Nucleus accumbens (tissue), 56 donors: ENCODE measurements at places on chromosomes 7 and 10.
A peak's percentile ranks its signal among the peaks of the same experiment; 100 is the strongest.

DNA sequence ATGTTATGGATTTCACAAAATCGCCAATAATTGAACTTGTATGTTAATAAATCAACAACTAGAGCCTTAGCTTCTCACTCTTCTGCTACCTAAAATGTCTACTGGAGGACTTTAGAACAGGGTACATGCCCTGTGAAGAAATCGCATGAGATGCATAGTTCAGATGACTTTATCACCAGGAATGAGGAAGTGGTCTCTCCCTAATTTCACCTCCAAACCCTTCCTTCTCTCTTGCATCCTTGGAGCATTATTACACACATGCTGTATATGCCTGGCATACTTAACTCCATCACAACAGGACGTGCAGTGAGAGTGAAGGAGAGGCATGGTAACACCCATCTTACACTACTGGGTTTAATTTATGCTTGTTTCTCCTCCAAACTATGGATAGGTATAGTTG is 27.8 kb downstream of the RHEB start:
- DNase-seq, result no peak

DNA sequence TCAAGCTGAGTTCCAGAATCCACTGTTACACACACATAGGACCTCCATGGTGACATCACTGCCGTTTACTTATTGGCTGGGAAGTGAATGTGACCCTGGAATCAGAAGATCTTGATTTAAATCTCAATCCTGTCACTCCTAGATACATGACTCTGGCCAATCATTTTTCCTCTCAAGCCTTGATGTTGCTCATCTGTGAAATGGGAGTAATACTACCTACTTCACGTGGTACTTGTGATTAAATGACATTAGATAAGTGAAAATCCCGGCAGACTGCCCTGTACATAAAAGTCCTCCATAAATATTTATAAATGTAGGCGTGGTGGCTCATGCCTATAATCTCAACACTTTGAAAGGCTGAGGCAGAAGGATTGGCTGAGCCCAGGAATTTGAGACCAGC is 88.0 kb upstream of the SVIL start:
- no peak for DNase-seq

DNA sequence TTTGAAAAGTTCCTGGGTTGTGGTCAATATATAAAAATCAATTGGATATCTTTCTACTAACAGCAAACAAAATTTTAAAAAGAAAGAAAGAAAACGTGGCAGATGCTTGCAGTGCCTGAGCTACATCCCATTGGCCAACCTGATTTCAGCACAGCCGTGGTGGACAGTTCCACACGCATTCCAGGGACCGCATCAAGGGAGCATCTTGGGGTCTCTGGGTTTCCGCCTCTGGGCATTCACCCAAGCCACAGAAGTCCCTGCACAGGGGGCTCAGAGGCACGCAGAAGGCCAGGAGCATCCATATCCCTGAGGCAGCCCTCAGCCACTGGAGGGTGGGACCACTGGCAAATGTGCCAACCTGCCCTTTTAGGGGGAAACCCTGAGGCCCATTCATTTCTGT is 254.5 kb upstream of the RNF32 start:
- DNase-seq, result no peak

DNA sequence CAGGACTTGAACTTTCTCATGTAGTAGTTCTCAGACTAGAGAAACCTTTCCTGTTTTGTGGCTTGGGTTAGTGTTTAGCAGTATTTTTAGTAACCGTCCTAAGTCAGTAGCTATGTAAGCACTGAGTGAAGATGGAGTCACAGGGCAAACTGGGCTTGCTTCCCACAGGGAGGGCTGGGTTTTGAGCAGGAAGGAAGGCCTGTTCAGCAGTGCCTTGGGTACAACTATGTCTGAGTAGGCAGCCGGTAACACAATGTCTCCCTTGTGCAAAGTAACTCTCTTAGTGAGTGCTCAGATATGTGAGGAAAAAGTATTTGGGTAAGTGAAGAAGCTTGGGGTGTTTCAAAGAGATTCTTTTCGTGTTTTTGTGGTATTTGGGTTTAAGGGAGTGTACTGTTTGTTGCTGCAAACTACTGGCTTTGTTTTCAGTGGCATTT is 96.4 kb downstream of the CCSER2 start:
- peak; percentile 50 for DNase-seq

GRCh38 chr10:112288486-112288885 is 5.3 kb downstream of the TECTB start:
- no peak for DNase-seq

GRCh38 chr10:3935933-3936359 is 150.9 kb upstream of the KLF6 start:
- no peak for DNase-seq

DNA sequence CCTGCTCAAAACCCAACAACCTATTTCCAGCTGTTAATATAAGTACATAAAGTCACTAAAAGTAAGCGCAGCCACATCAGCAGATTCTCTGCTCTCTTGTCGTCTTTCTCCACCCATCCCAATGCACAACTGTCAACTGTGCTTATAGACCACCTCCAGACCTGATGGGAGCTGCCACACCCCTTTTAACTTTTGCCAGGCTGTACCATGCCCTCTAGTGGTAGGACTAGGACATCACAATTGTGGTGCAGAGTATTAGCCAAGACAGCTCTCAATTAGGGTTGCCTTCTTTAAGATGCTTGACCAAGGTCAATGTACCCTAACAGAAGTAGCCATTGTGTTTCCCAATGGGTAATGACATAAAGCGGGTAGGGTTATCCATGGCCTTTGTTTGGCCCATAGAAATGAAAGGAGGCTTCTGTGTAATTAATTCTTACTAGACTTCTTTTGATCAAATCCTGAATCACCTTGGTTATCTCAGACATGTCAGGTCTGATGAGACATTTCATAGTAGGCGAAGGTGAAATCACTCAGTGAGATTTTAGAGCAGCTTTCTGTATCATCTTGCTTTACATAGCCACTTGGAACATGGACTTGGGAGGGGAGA is 68.1 kb downstream of the SCRN1 start:
- no peak for DNase-seq

- no peak for DNase-seq
Measured at GRCh38 chr7:98105942-98106544, 619 bp upstream of the LMTK2 start.

GRCh38 chr7:15584575-15584974 is 22.8 kb upstream of the AGMO start:
- no peak for DNase-seq

DNA sequence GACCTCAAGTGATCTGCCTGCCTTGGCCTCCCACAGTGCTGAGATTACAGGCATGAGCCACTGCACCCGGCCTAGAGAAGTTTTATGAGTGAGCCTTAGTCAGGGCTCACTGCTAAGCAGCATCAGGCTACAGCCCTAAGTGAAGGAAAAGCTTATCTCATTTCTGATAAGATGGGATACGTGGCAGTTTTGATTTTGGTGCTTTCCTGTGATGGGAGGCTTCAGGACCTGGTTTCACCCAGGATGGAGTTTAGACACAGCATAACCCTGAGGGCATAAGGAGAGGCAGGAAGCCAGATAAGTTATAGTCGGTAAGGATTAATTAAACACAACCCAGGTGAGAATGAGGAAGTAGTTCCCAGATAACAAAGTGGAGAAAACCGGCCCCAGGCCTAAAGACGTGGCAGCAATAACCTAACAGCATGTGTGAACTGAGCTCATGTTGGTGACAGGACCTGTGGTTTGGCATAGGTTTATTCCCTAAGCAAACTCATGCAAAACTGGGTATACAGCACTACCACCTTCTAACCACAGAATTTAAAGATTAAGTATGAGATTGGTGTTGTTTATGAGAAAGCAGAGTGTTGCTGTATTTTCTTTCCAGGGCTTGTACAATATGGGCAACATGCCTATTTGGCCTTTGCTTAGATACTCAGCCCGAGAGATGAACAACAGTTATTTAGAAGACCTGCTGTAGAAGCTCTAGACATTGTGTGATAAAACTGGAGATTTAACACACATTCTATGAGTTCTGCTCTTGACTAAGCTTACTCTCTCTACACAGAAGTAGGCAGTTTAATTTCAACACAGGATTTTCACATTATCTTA is 119.4 kb downstream of the COL28A1 start:
- no peak for DNase-seq

DNA sequence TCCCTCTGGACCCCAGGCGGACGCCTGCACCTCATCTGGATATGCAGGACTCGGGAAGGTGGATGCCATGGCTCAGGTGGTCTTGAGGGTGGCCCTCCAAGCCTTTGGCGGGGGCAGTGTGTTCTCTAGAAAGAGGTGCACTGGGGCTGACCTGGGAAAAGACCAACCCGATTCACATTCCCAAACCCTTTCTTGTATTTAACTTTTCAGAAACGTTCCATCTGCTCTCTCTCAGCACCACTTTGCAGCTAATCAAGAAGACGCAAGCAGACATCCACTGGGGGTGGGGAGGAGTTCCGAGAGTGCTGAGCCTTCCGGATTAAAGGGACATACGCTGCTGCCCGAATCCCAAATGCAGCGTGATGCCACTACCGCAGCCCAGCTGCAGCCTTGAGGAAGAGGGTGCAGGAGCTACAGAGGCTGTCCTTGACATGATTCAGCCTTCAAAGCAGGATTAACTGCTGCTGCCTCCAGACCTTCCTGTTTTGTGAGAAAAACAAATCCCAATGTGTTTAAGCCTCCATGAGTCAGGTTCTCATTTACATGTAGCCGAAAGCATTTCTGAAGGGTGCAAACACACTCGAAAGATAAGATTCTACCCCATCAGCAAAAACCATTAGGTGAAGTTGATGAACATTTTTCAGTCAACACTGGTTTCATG is 39.9 kb downstream of the RBM17 start:
- no peak for DNase-seq

DNA sequence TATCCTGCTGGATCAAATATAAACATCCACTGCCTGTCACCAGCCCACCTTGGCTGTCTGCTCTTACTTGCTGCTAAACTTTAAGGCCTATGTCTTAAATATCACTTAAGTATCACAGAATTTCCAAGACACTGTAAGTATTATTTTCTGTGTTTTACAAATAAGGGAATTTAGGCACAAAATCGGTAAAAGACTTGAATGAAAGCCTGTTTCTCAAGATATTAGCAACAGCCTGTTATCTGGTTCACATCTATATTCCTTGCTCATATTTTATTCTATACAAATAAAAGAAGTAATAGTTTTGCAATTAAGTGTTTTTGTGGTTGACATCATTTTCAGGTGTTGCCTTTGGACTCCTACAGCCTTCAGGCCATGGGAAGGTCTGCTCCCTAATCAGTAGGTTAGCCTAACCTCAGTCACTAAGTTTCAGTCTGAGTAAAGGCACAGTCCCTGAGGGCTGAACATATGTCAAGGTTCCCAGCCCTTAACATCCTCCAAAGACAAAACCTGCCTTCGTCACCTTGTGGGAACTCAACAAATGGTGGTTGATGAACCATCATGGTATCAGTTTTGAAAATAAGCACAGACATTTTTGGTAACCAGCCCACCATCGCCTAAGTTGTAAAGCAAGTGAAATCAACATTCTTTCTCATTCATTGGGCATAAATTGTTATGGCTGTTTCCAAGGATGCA is 127.1 kb downstream of the CREB5 start:
- no peak for DNase-seq

GRCh38 chr10:72785409-72785808 is 93.5 kb downstream of the MCU start:
- DNase-seq, result no peak

DNA sequence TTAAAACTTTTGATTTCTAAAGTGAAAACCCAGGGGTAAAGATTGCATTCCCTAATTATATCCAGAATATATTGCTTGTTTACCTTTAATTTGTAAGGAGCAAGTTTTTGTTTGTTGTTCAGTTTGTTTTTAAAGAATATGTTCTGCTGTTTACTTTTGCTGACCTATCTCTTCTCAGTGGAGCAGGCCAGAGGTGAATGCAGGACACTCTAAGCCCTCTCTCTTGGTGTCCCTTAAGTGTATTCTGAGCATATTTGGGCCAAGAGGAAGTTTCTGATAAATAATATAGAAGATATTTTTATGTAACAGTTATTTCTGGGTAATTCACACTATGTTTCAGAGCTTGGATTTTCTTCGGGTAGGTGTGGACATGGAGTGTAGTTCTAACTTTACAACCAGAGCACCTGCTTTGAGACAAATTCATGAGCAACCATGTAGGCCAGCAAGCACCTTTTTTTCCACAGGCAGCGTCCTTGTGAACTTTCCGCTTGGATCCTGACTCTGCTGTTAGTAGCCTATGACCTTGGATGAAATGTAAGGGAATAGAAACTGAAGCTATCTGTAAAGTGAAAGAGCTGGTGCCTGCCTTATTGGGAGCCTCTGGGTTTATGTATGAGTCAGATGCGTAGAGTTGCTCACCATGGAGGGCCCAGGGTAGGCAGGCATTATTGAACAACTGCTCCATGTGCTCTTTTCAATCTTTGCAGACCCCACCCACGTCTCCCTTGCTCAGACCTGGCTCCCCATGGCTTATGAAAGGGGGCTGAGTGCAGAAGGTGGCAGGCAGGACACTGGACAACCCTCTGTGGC is 16.1 kb downstream of the OGDH start:
- no peak for DNase-seq

- DNase-seq, result no peak
Measured at GRCh38 chr7:109246330-109247077, 676.8 kb downstream of the DNAJB9 start.

- DNase-seq, result no peak
Measured at GRCh38 chr10:58734116-58734515, 221.4 kb downstream of the BICC1 start.

GRCh38 chr7:28551331-28551730 is 139.0 kb downstream of the CREB5 start:
- no peak for DNase-seq

- no peak for DNase-seq
Measured at GRCh38 chr7:958221-959200, 4.0 kb upstream of the ADAP1 start.

DNA sequence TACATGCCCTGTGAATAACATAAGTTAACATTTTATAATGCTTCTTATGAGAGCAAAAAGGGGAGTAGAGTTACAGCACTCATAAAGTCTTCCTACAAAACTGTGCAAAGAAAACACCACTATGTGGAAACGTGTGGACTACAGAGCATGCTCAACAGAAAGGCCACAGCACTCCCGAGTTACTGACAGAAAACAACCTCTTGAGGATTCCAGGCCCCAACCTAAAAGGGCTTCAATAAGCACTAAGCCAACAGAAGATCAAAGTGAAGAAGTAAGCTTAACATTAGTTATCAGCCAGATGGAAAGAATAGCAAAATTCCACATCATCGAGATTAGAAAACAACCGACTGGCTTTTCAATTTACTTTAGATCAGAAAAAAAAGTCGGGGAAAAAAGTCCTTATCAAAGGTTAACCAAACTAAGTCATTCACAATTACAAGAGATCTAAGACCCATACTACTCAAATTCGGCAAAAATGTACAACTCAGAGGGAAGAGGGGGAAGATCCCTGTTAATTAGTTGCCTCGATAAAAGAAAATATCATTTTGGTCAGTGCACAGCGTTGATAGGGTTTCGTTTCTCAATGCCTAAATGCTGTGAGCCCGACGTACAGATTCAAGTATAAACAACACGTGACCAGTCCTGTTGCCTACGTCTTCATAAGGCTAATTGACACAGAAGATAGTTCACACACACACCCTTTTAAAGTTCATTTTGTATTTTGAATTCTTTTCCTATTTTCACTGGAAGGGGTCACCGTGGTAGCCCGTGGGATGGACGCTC is 1.4 kb downstream of the KBTBD2 start:
- peak; percentile 34 for DNase-seq

- no peak for DNase-seq
Measured at GRCh38 chr7:36084485-36085091, 68.5 kb upstream of the EEPD1 start.
